A172 (cell line): ENCODE measurements at places on chromosomes 5 and 9. TPM values are rescaled to one million over a fixed set of nuclear protein-coding genes. Genes with fewer than 3 reads are reported as not detected.

GRCh38 chr5:121693864-121694263 lies 157.8 kb upstream of the FTMT start:
- DNase-seq: peak; percentile 88

DNA sequence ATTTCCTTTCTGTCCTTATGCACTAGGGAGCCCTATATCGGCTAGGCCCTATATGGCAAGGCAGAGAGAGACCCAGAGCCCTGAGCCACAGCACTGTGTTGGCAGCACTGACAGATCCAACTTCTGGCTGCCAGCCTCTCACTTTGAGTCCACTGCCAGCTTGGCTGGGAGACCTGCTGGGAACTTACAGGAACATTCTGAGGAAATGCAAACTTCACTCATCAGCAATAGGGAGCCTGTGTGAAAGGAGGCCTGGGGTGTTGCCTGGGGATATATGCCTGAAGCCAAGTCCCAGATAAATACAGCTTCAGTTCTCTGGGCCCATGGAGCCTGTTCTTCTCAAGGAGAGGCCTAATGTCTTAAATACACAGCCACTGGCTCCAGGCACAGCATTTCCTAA lies 78.0 kb downstream of the ADRB2 start:
- no peak for DNase-seq

GRCh38 chr5:60668686-60669304 lies 31.2 kb downstream of the DEPDC1B start:
- peak; percentile 15 for DNase-seq

- DNase-seq: peak; percentile 64
Observed at GRCh38 chr9:115593587-115594091, 475.7 kb upstream of the TNC start.

Gene SLC6A19
- not detected in 2 replicates for total RNA-seq

DNA sequence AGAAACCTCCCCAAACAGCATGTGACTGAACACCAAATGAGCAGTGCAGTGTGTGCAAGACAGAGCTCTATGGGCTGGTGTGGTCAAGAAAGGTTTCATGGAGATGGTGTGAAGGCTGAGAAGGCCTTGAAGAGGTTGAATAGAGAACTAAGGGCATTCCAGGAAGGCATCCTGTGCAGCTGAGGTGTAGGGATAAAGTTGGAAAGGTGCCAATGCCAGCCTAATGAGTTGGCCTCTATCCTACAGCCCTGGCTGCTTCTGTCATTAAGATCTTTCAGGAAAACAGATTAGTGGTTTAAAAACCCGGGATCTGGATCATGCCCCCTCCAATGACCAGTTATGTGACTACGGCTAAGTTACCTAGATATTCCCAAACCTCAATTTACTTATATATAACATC lies 4.0 kb downstream of the HDAC3 start:
- DNase-seq: no peak

GRCh38 chr9:84598921-84599636 lies 70.5 kb upstream of the NTRK2 start:
- no peak for DNase-seq

- peak; percentile 68 for DNase-seq
Observed at GRCh38 chr9:136079211-136079915, 15.7 kb downstream of the NACC2 start.

Gene TLN1
- 139 and 155 TPM in 2 replicates for total RNA-seq
